ENCODE measurements at places on chromosomes 1 and 21. TPM values are rescaled to one million over a fixed set of nuclear protein-coding genes. Genes with fewer than 3 reads are reported as not detected.

TRNP1 gene
- total RNA-seq, result 23.3 TPM

LIN28A gene
- total RNA-seq, result not detected

PLD5 gene
- 6.0 TPM for total RNA-seq

ANXA9 gene
- total RNA-seq, result not detected

All from diencephalon (tissue), 1 donor.